ENCODE measurements at places on chromosomes 16 and 17.

DNA sequence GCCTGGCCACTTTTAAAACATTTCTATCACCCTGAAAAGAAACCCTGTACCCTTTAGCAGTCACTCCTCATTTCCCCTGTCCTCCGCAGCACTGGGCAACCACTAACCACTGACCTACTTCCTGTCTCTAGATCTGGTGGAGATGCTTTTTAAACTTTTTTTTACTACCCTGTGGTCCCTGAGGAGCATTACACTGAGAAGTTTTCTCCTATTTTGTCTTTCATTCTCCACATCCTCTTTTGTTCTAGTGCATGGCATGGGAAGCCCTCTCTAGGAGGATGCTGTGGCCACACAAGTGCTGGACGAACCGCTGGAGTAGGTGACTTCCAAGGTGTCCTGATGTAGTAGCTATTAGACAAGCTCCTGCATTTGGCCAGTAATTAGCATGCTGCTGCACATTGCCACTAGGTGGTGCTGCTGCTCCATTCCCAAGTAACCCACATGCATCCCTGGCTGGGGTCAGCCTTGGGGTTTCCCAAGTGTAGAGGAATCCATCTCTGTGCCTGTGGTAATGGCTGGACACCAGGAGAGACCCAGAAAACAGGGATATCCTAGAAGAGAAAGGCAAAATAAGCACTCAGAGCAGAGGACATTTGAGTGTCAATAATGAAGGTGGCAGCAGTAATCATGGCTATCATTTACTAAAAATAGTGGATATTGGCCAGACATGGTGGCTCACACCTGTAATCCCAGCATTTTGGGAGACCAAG, 143.8 kb upstream of the CRHR1 start:
- no peak for DNase-seq

DNA sequence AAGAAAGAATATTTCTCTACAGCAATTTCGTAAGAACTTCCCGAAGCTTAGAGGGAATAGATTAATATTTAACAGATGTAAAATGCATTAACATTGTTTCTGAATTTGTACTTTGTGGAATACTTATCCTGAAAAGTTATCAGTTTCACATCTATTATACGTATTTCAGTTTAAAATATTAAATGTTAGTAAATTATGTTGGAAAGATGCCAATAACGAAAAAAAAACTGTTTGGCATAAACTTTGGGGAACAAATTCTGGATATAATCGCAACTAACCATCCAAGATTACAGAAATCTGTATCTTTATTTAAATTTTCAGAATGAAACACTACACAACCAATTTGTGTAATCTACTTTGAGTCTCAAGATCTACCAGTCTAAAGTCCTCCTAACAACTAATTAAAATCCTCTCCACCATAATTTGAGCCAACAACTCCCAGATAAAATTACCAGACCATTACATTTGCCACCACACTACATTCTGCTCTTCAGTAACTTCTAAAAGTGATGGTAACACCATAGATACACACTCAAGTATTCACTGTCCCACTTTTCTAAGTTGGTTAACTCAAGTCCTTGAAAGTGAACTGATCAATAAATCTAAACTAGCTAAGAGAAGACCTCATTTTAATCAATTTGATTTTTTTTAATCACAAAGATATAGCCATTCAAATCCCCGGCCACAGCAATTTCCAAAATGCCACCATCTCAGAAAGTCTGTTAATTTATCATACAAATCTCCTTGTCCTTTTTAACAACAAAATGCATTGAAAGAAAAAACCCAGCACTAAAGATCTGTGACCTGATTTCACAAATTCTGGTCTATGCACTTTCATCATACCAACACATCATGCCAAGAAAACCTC, 2.0 kb downstream of the SIAH1 start:
- peak; percentile 25 for DNase-seq

GRCh38 chr17:59424331-59424730, 92.9 kb downstream of the YPEL2 start:
- no peak for DNase-seq

- no peak for DNase-seq
These were observed 38.9 kb upstream of the SMPD3 start for GRCh38 chr16:68487203-68487514.

GRCh38 chr16:85629326-85629725, 16.2 kb downstream of the GSE1 start:
- DNase-seq = no peak

GRCh38 chr16:1637526-1637925, 25.4 kb downstream of the CRAMP1 start:
- no peak for DNase-seq

- DNase-seq = peak; percentile 61
These were observed 302.7 kb upstream of the PMFBP1 start for GRCh38 chr16:72474501-72475123.

DNA sequence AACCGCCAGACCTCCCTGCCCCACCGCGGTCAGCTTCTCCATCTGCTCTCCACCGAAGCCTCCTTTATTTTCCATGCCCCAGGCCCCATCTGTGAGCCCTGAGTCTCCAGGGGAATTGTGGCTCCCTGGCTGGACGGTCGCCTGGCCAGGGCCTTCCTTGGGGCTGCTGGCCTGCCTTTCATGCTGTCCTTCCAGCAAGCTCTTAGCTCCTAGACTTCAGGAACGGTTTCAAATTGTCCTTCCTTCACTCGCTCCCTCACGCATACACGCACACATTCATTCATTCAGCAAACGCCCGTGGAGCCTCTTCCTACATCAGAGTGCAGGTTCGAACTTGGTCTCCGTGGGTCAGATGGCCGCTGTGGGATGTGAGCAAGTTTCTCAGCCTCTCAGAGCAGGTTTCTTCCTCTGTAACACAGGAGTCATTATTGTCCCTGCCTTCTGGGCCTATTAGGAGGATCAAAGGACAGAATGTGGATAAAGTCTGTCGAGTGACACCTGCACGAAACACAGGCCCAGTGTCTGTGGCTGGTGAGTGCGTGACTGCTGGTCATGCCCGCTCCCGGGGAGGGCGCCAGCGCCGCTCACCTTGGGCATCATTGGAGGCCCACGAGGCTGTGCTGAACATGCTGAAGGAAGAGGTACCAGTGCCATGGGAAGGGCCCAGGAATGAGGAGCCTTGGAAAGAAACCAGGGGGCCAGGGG, 18.7 kb upstream of the GSE1 start:
- DNase-seq = no peak

GRCh38 chr17:14308965-14309879, 8.3 kb downstream of the HS3ST3B1 start:
- DNase-seq = peak; percentile 47

DNA sequence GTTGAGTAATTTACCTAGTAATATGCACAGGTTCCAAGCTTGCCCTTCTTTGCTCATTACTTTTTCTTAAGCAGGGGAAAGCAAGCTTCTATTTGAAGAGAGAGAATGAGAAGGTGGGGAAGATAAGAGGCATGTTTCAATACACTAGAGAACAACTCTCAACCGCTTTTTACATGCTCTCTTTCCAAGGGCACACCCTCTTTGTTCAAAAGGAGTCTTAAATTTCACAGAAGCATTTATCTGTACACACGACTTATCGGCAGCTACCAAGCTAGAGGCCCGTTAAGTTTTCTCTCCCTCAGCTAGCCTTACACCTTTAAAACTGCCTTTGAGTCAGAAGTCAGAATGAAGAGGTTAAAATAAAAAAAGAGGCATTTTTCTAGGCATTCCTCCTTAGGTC, 79.6 kb downstream of the STH start:
- no peak for DNase-seq

DNA sequence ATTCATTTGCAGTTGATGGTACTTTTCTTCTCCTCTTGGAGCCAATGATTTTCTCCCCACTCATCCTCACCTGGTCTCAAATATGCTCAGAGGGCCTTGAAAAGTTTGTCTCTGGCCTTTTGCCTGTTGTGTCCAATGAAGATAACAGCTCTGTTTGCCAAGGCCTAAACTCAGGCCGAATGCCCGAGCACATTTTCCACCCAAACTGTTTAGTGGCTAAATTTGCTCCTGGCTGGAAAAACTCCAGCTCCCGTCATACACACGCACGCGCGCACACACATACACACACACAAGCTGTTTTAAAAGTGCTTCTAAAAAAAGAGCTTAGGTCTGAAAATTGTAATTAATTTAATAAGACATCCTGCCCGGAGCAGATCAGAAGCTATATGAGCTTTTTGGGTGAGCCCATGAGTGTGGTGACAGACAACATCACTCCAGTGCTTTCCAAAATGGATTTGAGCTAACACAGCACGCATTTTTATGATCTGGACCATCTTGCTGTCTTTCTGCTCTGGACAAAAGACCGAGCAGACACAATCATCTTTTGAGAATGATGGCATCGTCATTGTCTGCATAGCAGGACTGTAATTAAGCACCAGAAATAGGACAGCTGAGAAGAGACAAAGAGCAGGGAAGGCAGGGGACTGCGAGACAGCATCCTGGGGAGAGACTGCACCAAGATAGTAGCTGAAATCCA, 48.9 kb downstream of the IRX6 start:
- DNase-seq = no peak

GRCh38 chr16:22898874-22899348, 84.9 kb downstream of the HS3ST2 start:
- no peak for DNase-seq

- DNase-seq = no peak
These were observed 4.1 kb upstream of the AXIN2 start for GRCh38 chr17:65565559-65565958.

DNA sequence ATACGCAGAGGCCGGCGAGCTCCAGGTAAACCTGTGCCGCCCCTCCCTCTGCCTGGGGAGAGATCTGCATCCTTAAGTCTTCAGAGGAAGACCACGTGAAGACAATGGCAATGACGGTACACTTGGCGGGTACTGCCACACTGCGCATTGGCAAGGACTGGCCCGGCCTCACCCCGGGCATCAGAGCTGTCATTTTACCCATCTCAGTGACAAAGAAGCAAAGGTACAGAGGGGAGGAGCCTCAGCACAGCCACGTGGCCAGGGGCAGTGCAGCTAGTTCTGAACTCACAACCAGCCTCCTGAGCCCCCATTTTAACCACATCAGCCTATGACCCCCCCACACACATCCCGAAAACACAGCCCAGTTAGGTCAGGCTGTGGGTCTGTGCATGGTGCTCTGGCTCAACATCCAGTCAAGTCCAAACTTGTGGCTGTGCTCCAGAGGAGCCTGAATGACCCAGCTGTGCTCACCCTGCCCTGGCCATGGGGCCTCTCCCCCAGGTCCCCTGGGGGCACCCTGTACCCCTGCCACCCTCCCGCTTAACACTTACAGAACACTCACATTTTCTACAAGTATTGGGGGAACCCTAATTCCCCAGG, 80.6 kb downstream of the C16orf95 start:
- DNase-seq = no peak

DNA sequence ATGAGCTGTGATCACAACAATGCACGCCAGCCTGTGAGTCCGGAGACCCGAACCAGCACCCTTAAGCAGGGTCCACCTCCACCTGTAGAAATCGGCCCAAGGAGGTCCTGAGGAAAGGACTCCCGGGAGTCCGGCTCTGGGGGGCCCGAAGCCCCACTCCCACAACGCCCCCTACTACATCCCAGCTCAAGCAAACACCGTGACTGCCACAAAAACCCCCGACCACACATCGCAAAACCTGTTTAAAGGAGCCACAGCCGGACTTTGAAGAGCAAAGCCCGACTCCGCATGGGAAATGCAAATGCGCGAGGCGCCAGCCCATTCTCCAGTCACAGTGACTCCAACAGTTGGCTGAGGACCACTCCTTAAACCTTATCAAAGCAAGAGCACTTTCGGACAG, 682.4 kb downstream of the KCNJ18 start:
- DNase-seq = no peak

DNA sequence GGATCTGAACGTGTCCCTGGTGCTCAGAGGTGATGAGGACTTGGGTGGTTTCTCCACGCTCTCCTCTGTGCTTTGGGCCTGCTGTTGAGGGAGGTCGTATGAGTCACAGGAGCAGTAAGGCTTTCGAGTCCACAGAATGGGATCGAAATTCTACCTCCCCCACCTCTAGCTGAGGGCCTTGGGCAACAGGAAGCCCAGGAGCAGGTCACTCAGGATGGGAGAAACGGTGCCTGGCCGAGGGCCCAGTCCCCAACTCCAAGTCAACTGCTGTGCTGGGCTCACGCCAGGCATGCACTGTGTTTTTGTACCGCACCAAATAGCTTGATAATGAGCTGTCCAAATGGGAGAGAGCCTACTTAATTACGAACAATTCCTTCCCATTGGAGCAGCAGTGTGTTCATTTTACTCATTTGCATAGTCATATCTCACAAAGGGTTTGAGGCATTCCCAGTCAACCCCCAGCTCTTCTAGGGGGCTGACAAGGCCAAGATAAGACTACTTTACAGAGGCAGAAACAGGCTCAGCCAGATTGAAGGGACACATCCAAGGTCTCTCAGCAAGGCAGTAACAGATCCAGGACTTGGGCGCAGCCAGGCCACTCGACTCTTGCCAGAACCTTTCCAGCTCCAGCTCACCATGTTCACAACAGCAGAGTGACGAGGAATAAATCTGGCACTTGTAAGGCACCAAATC, 53.6 kb downstream of the WNT3 start:
- peak; percentile 81 for DNase-seq

GRCh38 chr17:16961792-16962191, 10.1 kb downstream of the TNFRSF13B start:
- DNase-seq = no peak

- DNase-seq = no peak
These were observed 4.6 kb downstream of the QPRT start for GRCh38 chr16:29683543-29684090.

DNA sequence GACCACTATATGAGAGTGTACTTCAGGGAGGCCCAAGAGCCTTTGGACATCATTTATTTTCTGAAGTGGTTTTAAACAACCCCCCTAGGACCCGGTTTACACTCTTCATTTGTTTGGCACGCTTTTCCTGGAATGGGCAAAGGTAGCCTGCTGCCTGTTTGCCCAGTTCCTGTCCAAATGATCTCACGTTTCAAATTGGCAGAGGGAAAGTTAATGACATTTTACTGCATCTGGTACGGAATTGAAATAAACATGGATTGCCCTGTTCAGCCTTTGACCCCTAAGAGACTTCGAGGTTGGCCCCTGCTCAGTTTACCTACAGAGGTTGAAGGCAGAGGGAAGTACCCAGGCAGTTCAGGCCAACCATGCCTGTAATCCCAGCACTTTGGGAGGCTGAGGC, 5.8 kb upstream of the RPRML start:
- no peak for DNase-seq

DNA sequence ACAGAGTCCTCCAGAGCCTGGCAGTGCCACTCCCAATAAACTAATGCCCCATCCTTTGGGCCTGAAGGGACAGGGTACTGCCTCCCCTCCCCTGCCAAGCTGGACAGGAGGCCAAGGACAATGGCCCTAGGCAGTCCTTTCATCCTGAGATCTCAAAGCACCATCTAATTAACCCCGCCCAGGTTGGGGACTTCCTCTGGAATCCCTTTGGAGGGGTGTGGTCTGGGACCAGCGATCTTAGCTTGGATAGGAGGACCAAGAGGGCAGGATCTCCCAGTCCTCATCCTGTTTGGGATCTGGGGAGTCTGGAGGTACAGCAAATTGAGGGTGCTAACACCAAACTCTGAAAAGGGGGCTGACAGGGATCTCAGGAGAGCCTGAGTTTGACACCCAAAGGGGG, 18.2 kb upstream of the SP6 start:
- DNase-seq = no peak

- no peak for DNase-seq
These were observed 2.7 kb downstream of the SULT1A1 start for GRCh38 chr16:28607116-28607623.

- DNase-seq = no peak
These were observed 6.2 kb upstream of the ETV4 start for GRCh38 chr17:43552229-43552837.

- DNase-seq = no peak
These were observed 1.0 kb downstream of the GDE1 start for GRCh38 chr16:19520861-19521331.

- peak; percentile 19 for DNase-seq
These were observed 13.7 kb downstream of the TENT4B start for GRCh38 chr16:50166511-50167500.
